Activated gamma-delta T cell treated with Interleukin-2 at 50 U/mL for 16 hours (primary cell): ENCODE measurements at places on chromosomes 16 and 17.
A peak's percentile ranks its signal among the peaks of the same experiment; 100 is the strongest.

DNA sequence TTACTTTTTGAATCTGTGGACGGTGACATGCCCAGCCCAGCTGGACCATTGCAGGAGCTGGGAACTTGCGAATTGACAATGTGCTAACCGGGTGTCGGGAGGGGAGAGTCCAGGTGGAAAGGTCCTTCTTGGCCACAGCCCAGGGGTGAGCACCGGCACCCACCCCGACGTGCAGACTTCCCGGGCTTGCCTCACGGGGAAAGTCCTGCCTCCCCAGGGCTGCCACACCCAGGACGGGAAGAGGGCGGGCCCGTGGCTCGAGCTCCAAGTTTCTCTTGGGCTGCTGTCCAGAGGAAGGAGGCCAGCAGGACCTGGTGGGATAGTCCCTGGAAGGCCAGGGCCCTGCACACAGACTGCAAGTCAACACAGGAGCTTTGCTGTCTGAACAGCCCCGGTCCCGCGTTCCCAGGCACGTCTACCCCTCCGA, 17.7 kb downstream of the CARD14 start:
- no peak for DNase-seq

DNA sequence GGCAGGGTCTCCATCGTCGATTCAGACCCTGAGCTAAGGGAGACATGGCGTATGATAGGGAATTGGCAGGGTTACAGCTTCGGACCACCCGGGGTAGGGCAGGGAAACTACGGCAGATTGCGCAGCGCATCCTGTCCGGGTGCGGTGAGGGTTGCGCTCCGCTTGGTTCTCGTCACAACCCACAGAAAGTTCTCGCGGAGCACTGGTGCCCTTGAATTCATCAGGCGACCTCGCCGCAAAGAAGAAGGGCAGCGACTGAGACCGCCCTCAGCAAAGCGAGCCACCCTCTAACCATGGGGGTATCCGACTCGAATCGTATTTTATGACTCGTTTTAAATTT, 1.2 kb downstream of the HS3ST3B1 start:
- DNase-seq: peak; percentile 57

DNA sequence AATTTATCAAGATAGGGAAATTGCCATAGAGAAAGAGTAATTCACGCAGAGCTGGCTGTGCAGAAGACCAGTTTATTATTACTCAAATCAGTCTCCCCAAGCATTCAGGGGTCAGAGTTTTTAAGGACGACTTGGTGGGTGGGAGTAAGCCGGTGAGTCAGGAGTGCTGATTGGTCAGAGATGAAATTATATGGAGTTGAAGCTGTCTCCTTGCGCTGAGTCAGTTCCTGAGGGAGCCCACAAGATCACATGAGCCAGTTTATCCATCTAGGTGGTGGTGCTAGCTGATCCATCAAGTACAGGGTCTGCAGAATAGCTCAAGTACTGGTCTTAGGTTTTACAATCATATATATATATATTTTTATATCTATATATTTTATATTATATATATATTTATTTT, 6.0 kb upstream of the AQP8 start:
- no peak for DNase-seq

- DNase-seq: peak; percentile 36
These were observed 702 bp downstream of the PHF23 start for GRCh38 chr17:7238420-7239090.

- DNase-seq: no peak
These were observed 1.4 kb upstream of the GRIN2C start for GRCh38 chr17:74860872-74861661.

DNA sequence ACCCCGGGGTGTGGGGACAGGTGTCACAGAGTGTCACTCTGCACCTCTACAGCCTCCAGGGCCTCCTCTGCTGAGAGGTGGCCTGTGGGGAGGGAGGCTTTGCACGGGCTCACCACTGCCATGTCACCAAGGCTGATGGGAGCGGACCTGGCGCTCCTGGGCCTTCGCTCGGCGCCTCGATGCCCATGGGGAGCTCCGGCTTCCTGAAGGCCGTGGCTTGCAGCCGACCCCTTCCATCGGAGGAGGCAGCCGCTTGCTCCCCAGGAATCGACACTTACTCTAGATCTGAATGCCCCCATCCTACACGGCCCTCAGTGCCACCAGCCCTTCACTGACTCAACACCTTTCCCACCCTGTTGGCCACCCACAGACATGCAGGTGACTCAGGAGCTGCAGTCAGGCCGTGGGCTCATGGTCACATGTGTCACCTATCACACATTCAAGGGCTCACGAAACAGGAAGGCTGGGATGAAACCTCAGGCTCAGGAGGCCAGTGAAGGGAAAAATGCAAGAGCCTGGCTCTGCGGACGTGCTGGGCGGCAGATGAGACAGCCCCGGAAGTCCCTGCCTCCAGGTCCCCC, 11.9 kb downstream of the LGALS3BP start:
- DNase-seq: no peak

GRCh38 chr16:88505405-88506082, 52.5 kb downstream of the ZFPM1 start:
- DNase-seq: peak; percentile 66

- no peak for DNase-seq
These were observed 20.7 kb downstream of the GAA start for GRCh38 chr17:80122026-80122575.

DNA sequence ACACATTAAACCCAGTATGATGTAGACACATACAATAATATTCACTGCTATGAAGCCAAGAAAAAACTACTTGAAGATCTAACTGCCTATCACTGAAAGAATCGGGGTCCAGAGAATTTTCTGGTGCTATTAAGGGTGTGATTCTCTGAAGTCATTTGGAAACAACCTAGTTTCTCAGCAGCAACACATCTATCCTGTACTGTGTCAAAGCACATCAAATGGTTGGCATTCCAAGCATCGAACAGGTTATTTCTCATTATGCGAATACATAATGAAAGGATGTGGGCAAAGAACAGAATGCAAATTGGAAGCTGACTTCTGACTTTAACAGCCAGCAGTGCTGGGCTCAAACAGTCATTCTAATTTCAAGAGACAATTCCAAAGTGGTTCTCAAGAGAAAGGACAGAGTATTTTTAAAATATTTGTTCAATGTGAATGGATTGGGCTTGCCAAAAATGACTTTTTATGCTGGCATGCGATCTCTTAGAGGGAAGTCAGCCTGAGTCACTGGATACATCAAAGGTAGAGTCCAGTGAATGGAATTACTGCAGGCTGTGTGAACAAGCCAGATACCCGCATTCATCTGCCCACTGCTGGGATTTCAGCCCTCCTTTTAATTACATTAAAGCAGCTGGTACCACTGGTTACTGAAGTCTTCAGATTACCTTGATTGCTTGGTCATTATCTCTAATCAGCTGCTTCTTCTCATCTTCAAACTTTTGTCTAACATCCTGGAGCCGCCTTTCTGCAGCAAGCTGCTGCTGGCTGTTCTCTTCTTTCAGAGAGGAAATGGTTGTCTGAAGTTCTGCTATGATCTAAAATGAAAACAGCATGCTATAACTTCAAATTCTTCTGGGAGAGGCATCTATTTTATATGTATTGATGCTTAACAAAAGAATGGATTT, 181.2 kb upstream of the AXIN2 start:
- DNase-seq: no peak

DNA sequence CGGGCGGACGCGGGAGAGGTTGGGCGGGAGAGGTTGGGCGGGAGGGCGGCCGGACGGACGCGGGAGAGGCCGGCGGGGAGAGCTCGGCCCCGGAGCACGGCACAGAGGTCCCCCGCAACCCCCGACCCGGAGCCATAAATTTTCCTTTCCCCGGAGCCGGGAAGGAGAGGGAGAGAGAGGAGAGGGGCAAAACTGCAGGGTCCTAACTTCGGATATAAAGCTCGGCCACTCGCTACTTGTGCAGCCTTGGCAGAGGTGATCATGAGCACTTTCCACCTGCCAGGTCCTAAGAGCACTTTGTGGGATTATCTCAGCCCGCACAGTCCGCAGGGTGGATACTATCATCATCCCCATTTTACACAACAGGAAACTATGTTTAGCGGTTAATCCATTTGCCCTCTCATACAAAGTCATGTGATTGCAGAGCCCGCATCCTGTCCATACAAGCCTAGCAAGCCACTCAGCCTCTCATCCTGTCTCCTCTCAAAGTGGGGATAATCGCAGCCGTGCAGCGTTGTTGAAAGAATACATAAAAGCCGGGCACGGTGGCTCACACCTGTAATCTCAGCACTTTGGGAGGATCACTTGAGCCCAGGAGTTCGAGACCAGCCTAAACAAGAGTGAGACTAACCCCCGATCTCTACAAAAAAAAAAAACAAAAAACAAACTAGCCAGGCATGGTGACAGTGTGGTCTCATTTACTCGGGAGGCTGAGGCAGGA, 780 bp upstream of the DCAKD start:
- DNase-seq: peak; percentile 33
